ENCODE measurements at places on chromosomes 16 and 17.
A peak's percentile ranks its signal among the peaks of the same experiment; 100 is the strongest.

- no peak for DNase-seq
Measured at GRCh38 chr17:50444841-50445715, 19.1 kb downstream of the ACSF2 start.

- no peak for DNase-seq
Measured at GRCh38 chr16:8458481-8459046, 131.7 kb downstream of the TMEM114 start.

DNA sequence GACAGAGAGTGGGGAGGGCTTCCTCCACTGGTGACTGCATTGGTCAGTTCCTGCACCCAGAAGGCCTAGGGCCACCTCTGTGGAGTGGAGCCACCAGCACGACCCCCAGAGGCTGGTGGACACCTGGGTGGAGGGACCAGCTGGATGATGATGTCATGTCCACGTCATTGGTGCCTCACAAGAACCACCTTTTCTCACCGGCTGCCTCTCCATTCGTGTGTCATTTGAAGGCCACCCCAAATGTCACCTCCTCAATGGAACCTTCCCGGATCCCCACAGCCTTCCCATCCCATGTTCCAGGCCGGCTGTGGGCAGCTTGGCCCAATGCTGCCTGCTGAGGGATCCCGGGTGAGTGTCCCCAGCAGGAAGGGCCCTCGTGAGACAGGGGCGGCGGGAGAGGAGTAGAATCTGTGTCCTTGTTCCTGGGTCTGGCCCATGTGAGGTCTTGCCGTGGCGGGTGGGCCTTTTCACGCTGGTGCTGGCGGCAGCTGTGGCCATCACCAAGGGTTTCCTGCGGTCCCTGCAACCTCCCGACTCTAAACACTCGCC lies 9.1 kb upstream of the CHMP6 start:
- no peak for DNase-seq

DNA sequence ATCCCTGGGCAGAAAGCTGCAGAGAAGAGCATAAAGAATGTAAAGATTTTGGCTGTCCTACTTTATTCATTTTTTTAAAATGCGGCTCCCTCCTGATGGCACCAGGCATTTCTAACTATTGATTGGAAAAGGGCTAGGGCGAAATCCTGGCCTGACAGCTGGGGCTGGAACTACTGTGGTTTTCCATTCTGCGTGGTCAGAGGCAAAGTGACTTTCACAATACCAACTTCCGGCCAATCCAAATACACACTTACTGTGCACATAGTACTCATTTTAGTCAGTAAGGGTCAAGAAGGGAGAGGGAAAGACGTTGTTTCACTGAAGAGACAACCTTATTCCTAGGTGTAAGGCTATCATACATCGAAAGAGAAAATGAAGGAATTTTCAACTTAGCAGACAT lies 113.8 kb upstream of the PMFBP1 start:
- no peak for DNase-seq

DNA sequence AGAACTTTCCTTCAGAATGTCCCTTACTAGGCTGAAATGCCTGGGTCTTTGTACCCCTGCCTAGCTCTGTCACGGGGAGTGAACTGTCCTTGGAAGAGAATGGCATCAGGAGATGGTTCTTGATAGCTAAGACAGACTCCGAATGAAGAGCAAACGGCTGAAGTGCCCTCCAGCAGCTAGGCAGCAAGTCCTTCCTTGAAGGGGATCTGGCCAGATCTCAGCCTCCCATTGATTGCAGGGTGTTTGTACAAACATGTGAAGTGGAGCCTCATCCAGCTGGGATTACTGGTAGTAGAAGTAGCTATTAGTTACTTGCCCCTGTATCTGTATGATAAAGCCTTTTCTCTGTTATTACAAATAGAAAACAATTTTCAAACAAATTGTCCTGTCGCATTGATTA lies 30.9 kb downstream of the LRRC36 start:
- no peak for DNase-seq

- DNase-seq = peak; percentile 35
Measured at GRCh38 chr17:36072431-36073121, 8.5 kb downstream of the CCL18 start.

- no peak for DNase-seq
Measured at GRCh38 chr17:30952638-30953393, 18.0 kb upstream of the RNF135 start.

- no peak for DNase-seq
Measured at GRCh38 chr17:15981208-15981607, 18.3 kb downstream of the ZSWIM7 start.

GRCh38 chr17:31401456-31402254 lies 10.2 kb downstream of the RAB11FIP4 start:
- no peak for DNase-seq

GRCh38 chr17:77247048-77247541 lies 106.3 kb downstream of the SEC14L1 start:
- DNase-seq = peak; percentile 79

DNA sequence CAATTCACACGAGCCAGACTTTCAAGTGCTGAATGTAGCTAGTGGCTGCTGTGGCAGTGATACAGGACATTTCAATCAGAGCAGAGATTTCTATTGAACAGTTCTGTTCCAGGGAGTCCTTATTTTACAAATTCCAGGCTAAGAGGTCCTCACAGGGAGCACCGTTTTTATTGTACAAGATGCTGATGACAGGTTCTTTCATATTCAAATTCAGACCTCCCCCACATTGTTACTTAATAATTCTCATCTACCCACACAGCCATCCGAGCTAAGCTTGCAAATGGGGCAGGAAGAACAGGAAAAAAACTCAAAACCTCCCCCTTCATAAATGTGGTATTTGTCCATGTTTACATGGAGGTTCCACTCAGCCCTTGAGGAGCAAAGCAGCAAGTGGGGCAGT lies 9.8 kb downstream of the GABARAPL2 start:
- DNase-seq = no peak

GRCh38 chr16:62036802-62037135 lies 531 bp upstream of the CDH8 start:
- DNase-seq = no peak

- DNase-seq = no peak
Measured at GRCh38 chr17:17198281-17198680, 7.9 kb downstream of the PLD6 start.

- no peak for DNase-seq
Measured at GRCh38 chr17:33777674-33778073, 477.4 kb upstream of the CCL2 start.

DNA sequence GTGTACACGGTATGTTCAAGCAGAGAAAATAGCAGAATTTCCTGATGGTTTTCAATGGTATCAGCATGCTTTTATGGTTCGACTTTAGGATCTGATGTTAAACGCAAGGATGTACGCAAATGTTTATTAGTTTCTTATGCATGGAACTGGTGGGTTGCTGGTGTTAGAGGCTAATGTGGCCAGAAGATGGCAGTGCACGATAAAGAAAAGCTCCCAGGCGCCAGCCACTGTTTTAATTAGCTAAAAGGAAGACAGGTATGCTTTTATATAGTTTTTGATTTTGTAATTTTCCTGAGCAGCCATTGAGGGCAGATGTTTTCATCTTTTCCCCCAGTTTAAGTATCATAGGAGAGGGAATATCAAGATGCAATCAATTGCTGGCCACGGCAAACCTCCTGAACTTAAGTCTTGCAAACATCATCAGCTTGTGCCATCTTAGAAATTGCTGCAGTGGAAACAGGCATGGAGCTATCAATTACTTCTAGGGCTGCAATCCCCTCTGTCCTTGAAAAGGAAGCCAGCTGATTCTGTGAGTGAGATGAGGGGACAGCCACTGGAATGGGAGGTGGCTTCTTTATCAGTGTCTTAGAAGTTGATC lies 648.5 kb upstream of the RBFOX1 start:
- no peak for DNase-seq

- no peak for DNase-seq
Measured at GRCh38 chr17:38864636-38865398, 5.0 kb upstream of the LASP1 start.

DNA sequence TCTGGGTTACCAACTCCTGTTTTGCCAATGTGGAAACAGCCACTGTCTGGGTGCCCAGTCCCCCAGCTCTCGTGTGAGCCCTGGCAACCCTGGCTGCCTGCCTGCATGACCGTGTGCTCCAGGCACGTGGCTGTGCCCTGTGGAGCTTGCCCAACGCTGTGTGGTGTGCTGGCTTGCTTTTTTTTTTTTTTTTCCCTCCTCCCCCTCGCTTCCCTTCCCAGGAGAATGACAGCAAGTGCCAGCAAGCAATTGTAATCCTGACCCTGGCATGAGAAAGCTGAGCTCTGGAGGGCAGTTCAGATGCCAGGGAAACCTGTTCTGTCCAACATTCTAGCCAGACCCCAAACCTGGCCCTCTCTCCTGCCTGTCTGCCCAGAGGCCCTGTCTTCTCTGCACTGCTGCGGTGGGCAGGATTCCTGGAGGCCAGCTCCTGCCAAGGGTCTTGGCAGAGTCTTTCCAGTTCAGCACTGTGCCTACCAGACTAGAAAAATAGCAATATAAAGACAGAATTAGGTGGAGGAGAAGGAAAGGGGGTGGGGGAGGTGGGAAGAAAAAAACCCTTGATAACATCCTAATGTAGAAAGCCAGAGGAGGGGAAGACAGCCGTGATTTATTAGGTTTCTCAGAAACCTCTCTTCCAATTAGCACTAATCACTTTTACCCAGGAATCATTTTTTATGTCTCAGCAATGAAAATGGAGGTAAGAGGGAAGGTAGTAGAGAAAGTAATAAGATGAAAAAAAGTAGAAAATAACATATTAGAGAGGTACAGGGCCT lies 9.0 kb downstream of the HLF start:
- no peak for DNase-seq

GRCh38 chr16:50011707-50012106 lies 13.3 kb upstream of the CNEP1R1 start:
- no peak for DNase-seq

DNA sequence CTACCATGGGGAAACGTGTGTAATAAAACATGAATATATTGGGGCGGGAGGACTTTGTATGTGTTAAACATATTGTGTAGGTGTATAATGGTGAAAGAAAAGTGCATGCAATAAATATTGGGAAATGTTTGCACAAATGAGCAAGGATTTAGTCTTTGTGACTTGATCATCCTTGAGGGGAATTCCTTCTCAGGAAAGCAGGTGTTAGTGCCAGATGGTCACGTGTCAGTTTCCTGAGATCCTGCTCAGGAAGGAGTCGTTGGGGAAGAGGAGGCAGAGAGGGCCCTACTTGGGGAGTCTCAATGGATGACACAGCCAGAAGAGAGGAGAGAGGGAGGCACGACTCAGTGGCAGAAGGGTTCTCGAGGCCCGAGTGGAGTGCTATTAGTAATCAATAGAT lies 53.2 kb downstream of the MSI2 start:
- DNase-seq = no peak

DNA sequence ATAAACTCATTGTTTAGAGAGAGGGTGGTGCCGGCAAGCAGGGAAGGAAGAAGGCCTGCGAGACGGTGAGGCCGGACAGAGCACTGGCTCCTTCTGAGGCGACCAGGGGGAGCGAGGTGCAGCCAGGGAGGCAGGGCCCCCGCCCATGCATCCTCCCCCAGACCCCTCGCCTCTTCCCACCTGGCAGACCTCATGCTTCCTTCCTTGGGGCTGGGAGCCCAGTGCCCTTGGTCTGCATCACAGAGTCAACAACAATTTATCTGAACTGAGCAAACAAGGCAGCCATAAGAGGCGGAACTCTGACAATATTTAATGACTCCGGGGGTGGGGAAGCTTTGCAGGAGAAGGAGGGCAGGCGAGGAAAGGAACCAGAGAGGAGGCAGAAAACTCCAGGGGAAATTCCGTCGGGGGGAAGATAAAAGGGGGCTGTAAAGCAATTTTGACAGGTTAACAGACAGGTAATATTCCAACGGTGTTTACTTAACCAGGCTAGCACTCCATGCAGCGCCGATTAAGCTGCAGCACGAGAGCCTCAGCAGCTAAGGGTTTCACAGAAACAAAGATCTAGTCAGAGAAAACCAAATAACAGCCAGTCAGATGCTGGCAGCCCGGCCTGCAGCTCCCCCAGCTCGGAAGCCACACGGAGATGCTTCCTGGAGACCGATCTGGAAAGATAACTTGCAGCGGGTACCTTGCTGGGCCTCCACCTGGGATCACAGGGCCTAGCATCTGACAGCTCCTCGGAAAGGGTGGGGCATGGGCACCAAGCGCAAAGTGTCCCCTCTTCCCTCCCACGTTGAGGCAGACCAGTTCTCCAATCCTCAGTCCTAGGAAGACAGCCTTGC lies 398.2 kb downstream of the SOX9 start:
- DNase-seq = no peak

DNA sequence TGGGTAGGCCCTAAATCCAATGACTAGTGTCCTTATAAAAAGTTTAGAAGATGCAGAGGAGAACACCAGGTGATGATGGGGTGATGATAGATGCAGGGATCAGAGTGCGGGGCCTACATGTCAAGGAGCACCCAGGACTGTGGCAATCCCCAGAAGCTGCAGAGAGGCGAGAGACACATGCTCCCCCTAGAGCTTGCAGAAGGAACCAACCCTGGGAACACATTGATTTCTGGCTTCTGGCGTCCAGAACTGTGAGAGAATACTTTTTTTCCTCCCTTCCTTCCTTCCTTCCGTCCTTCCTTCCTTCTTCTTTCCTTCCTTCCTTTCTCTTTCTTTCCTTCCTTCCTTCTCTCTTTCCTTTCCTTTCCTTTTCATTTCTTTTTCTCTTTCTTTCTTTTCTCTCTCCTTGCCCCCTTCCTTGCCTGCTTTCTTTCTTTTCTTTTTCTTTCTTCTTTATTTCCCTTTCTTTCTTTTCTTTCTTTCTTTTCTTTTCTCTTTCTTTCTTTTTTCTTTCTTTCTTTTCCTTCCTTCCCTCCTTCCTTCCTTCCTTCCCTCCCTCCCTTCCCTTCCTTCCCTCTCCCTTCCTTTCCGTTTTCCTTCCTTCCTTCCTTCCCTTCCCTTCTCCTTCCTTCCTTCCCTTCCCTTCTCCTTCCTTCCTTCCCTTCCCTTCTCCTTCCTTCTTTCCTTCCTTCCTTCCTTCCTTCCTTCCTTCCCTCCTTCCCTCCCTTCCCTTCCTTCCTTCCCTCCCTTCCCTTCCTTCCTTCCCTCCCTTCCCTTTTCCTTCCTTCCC lies 134.3 kb downstream of the HAPSTR1 start:
- no peak for DNase-seq

- no peak for DNase-seq
Measured at GRCh38 chr16:89949121-89949742, 677 bp downstream of the DEF8 start.

GRCh38 chr17:17942846-17943245 lies 29.4 kb downstream of the TOM1L2 start:
- no peak for DNase-seq

GRCh38 chr17:64573214-64573613 lies 66.4 kb downstream of the CEP95 start:
- no peak for DNase-seq

DNA sequence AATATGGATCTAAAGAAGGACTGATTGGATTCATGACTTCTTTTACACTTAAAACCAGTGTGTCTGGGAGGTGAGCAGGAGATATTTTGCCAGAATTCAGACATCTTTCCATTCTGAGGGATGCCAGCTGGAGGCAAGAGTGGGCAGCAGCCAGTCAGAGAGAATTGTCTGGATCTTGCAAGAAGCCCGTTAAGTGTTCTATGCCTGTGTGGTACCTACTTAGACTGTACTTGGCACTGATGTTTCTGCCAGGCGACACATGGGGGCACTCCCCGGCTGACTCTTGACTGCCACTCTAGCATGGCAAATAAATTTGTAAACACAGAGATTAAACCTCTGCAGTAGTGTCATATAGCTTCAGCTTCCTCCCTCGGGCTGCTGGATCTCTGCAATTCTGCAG lies 247.7 kb downstream of the UTP18 start:
- DNase-seq = no peak

Measured in T-helper 2 cell (primary cell).